Inflammatory macrophage (primary cell): ENCODE measurements at places on chromosomes 16 and 17.

- DNase-seq: no peak
Measured at GRCh38 chr17:74604200-74604599, 12.1 kb upstream of the CD300LD start.

DNA sequence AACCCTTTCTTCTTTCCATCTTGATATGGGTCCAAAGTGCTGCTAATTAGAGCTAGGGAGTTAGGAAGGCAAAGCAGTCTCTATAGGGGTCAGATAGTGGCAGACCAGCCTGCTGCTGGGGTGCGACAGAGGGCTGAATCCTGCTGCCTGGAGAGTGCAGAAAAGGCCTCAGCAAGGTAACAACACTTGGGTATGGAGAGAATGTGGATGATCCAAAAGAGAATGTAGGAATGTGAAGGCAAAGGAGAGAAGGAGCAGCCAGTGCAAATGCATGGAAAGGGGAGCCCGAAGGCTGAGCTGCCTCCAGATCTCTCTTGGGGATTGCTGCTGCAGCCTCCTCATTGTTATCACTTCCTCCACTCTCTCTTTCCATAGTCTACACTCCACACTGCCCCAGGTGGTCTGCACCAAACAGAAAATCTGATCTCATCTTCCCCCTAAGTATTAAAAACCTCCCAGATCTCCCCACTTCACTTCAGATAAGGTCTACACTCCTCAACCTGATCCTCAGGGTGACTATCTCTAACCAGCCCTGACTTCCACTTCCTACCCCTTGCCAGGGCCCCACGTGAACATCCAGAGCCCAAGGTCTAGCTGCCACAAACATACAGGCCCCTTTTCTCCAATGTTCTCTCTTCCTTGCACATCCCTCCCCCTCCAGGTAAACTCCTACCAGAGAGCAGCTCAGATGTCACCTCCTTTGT lies 28.8 kb downstream of the TOM1L2 start:
- DNase-seq: no peak

- DNase-seq: no peak
Measured at GRCh38 chr17:21418446-21419298, 42.5 kb downstream of the KCNJ12 start.

- no peak for DNase-seq
Measured at GRCh38 chr16:30085247-30085646, 6.5 kb downstream of the TBX6 start.

DNA sequence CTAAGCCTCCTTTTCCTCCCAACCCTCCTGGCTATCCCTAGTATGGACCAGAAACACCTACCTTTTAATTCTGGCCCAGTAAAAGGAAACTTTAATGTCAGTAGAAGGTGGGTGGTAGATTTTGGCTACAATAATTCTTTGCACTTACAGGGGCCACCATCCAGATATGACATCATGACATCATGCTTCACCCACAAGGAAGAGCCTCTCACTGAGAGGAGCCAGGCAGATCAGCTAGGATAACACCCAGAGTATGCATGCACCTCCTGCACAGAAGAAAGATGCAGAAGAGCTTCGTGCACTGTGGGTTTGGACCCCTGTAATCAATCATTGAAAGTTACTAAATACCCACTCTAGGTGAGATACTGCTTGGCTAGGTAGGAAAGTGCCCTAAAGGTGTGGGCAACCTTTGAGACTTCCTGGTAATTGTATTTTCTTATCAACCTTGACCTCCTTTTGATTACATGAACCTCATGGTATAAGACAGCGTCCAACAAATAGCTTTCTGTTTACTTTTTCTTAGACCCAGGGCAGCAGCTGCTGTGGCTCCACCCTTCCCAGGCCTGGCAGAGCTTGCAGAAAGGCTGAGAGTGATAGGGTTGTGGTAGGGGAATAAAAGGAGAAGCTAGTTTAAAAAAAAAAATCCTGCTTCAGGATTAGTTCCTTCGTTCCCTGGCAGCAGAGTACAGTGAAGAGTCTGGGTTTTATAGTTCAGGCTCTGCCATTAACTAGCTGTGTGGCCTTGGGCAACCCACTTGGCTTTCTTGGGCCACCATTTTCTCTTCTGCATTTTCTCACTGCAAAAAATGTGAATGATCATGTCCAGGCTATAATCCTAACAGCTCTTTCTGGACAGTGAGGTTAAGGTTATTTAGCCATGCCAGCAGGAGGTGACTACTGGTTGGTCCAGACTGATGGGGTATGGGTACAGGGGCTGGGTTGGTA lies 6.2 kb downstream of the MAP3K14 start:
- DNase-seq: peak; percentile 78

DNA sequence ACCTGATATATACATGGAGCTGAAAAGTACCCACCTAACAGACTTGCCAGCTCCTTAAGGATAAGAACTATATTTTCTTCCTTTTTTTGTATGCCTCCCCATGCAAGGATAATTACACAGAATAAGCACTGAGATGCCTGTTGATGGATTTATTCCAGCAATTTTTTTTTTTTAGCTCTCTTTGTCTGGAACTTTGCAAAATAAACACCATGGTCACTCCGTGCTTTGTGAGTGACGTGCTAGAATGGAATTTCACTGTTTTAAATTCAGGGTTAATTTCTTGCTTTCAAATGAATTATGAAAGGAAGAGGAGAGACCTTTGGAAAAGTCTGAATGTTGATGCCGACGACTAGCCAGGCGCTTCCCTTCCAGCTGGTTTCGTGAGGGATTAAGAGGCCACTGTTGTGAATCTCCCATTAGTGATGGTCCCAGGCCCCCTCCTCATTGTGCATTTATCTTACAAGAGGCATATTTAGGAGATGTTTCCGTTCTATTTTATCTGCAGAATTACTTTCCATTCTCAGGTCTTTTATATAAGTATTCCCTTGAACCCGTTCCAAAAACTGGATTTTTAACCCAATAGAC lies 529.1 kb downstream of the WWOX start:
- DNase-seq: no peak

DNA sequence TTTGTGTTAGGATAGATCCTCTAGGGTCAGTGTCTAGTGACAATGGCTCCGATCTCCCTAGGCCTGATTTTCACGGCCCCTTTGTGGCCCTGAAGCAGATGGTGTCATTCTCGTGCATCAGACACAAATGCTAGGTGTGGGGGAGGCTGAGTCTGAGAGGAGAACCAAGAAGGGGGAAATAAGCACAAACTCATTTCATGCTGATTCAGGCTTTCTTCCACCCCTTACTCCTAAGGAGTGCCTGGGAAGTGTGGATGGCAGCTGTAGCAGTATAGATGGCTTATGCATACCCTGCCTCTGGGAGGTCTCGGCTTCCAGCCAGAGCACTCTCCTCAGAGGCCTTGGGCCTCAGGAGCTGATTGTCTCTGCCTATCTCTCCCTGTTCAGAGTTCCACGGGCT lies 1.8 kb upstream of the WNK4 start:
- no peak for DNase-seq

DNA sequence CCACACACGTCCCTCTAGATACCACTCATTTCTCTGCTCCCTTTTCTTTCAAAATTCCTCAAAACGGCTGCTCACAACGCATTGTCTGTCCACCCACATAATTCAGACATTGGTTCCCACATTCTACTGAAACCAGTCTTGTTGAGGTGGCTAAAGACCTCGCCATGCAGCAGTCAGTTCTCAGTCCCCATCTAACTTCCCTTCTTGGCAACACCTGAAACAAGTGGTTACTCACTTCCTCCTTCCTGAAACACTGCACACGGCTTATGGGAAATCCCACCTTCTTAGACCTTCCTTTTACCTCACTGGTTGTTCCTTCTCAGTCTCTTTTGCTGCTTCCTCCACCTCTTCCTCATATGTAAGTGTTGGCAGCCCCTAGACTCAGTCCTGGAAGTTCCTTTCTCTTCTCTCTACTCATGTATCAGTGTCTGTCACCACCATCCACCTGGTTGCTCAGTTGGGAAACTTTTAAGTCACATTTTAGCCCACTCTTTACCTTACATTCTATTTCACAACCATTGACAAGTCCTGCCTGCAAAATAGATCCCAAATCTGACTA lies 277.1 kb downstream of the CEP112 start:
- DNase-seq: no peak

DNA sequence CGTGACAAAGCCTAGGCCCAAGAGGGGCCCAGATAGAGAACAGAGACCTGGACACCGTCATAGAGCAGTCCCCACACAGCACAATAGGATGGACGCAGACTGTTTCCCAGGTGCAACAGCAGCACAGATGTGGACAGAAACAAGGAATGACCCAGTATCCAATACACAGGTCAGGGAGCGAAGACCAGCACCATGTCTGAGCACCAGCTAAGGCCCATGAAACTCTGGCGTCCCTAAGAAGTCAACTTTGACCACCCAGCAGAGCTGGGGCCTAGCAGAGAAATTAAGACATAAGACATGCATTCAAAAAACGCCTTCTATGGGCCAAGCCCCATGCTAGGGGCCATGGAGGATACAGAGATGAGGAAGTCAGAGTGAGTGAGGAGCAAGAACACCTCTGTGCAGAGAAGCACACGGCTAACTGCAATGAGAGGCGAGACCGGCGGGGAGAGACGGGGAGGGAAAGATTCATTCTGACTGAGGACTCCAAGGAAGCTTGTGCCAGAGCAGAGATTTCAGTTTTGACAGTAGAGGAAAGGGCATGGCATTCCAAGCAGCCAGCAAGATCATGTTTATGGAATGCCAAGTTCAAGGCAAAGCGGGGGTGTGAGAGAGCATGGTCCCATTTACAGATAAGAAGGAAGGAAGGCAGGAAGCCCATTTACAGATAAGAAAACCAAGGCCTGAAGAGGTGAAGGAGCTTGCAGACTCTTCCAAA lies 50.8 kb downstream of the PITPNM3 start:
- DNase-seq: no peak

DNA sequence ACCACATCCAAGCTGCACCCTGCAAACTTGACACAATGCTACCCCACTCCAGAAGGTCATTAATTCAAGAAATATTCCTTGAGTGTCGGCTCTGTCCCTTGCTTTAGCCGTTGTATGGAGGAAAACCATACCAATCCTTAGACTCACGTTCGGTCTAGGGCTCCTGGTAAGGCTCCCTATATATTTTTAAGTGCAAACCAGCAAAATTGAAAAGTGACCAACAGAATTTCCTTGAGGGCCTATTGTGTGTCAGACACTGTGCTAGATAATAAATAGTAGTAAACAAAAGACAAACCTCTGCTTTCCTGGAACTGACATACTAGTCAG lies 390 bp upstream of the BBS2 start:
- no peak for DNase-seq

DNA sequence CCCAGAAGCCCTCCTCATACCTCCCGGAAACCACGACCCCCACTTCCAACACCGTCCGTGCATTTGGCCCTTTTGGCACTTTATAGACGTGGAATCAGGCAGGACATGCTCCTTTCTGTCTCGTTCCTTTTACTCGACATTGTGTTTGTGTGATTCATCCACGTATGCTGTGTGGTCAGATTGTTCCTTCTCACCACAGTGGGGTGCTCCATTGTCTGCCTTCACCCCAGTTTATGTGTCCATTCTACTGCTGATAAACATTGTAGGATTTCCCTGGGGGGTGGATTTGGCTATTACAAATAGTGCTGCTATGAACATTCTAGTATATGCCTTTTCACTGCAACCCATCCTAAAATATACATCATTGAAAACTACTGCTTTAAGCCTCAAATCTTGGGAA lies 28.9 kb upstream of the RPH3AL start:
- DNase-seq: no peak

DNA sequence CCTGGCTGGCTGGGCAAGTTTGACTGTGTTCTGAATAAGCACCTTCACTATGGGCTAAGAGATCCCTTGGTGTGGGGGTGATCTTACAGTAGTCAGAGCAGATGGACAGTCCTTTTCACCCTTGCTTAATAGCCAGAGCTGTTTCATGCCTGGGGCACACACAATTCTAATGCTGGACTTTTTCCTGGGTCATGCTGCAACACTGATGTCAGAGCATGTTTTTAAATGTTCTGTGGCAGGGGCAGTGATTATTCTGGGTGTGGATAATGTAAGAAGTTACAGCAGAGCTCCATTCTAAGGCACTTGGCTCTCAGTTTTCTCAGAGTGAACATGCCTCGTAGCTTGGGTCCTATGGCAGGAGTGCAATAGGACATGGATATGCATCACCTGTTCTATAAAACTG lies 4.0 kb upstream of the CD68 start:
- DNase-seq: no peak

DNA sequence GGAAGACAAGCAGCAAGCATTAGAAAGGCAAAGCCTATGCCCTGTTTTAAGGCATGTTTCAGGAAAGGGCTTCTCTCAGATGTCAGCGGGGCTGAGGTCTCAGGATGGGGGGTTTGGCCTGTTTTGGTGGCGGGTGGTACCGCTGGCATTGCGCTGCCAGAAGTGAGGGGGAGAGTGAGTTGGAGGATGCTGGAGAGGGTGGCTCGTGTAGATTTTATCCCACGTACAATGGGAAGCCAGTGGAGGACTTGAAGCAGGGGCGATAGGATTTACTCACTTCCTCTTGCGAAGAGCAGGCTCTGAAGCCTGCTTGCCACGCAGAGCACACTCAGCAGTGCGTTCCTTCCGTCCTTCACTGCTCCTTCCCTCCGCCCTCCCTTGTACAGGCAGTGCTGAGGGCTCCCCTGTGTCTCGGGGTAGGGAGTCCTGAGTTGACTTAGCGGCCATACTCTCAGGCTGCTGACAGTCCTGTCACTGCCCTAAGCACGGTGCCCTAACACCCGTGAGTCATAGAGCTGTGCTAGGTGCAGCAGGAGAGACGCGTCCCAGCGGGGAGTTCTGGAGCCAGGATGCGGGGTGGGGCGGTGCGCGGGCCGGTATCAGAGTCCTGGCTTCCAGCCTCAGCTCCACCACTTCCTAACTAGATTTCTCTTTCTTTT lies 113.1 kb downstream of the SNX29 start:
- peak; percentile 55 for DNase-seq

- DNase-seq: no peak
Measured at GRCh38 chr17:46929413-46929812, 6.5 kb downstream of the GOSR2 start.

- DNase-seq: no peak
Measured at GRCh38 chr16:49936791-49937190, 80.9 kb upstream of the ZNF423 start.

DNA sequence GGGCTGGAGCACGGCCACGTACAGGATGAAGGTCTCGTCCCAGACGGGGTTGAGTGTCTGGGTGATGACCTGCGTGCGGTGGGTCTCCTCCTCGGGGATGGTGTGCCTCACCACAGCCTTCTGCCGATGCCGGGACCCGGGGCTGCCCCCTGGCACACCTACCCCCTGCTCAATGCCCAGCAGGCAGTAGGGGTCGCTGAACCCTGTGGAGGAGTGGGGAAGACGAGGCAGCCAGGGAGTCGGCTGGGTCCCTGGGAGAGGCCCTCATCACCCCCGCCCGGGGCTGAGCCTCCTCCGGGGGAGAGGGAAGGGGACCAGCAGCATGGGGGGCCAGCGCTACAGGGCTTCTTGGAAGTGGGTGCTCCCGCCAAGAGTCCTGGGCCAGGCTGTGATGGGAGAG lies 1.8 kb downstream of the UNC13D start:
- no peak for DNase-seq

DNA sequence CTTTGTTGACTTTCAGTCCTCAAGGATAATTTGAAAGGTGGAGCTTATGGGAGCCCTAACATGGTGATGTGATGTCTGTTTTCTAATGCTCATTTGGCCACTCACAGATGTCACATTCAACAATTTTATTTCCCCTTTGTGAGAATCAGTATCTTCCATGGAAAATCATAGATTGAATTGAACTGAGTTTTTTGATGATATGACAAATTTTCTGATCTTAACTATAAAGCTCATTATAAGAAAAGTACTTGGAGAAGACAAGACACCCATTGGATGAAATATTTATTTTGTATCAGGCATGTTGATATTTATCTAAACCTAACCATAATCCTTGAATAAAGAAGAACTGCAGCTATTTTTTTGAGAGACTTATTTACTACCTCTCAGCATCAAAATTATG lies 824.6 kb upstream of the GOT2 start:
- DNase-seq: no peak
